ENCODE measurements at places on chromosomes 6 and 20.

- DNase-seq = no peak
Measured at GRCh38 chr6:1622851-1623768, 13.4 kb downstream of the FOXC1 start.

- no peak for DNase-seq
Measured at GRCh38 chr6:143516690-143517446, 5.3 kb upstream of the FUCA2 start.

DNA sequence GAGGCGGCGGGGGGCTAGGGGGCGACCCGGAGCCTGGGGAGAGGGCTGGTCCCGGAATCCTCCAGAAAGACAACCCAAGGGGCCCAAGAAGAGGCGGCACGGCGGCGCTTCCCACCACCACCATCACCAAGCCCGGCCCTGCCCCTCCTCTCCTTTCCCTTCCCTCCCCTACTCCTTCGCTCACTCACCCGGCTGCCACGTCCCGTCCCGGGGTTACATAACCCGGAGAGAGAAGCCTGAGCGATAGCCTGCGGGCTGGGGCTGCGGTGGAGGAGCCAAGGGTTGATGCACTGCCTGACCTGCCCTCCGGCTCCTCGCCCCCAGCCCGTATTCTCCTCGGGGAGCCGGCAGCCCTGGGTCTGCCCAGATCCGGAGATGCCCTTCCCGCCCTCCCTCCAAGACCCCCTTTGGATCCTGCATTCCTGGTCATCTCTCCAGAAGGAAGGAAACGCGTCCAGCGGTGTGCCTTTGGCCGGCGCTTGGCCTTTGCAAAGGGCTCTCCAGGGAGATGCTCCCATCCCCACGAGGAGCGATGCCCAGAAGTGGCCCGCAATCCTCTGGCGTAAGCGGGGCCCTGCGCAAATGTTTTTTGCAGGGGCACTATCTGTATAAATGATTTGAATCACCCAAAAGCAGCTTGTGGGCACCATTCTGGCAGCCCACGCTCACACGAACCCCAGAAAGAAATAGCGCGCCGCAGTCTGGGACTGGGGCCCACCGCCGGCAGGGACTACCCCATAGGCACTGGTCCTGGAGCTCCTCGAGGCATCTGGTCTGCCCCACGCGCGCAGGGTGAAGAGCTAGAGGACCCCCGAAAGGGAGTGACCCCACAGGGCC is 4.6 kb upstream of the CPXM1 start:
- no peak for DNase-seq

- no peak for DNase-seq
Measured at GRCh38 chr20:31633339-31633914, 4.3 kb upstream of the COX4I2 start.

DNA sequence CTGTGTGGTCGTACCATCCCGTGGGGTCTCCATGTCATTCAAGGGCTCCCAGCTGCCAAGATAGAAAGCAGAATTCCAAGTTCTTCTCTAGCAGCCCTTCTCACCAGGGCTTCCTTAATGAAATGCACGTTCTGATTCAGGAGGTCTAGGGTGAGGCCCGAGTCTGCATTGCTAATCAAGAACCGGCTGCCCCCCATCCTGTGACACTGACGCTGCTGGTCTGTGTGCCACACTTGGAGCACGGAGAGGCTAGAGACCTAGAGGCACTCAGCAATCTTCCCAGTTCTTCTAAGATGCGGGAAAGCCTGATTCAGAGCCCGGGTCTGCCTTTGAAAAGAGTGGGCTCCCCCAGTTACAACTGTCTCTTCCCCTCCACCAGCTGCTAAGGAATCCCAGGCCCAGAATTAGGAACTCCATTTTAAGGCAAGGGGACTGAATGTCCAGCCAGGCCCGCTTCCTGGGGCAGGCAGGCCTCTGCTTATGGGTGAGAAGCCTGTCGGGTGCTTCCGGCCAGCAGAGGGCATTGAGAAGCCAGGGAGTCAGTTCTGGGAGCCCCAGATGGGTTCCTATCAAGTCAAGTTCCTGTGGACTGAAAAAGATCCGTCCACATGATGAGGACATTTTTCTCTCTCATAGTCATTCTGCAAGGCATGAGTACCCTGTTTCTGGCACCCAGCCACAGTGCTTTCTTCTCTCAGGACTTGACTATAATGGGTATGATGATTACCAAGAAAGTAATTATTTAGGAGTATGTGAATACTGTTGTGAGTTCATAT is 69.8 kb upstream of the RIN2 start:
- DNase-seq = no peak

- DNase-seq = no peak
Measured at GRCh38 chr20:59945731-59946130, 5.5 kb downstream of the FAM217B start.

DNA sequence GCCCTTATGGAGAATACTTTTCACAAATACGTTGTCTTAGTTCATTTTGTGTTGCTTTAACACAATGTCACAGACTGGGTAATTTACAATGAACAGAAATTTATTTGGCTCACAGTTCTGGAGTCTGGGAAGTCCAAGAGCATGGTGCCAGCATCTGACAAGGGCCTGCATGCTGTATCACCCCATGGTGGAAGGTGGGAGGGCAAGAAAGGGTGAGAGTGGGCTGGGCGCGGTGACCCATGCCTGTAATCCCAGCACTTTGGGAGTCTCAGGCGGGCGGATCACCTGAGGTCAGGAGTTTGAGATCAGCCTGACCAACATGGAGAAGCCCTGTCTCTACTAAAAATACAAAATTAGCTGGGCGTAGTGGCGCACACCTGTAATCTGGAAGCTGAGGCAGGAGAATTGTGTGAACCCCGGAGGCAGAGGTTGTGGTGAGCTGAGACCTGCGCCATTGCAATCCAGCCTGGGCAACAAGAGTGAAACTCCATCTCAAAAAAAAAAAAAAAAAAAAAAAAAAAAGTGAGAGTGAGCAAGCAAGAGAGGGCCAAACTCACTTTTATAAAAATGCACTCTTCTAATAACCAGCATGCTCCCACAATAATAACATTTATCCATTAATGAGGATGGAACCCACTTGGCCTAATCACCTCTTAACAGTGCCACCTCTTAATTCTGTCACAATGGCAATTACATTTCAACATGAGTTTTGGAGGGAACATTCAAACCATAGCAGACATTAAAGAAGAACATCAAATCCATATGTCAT is 36.1 kb downstream of the NCOA7 start:
- DNase-seq = no peak

- no peak for DNase-seq
Measured at GRCh38 chr6:164359036-164359435, 944.5 kb downstream of the QKI start.

DNA sequence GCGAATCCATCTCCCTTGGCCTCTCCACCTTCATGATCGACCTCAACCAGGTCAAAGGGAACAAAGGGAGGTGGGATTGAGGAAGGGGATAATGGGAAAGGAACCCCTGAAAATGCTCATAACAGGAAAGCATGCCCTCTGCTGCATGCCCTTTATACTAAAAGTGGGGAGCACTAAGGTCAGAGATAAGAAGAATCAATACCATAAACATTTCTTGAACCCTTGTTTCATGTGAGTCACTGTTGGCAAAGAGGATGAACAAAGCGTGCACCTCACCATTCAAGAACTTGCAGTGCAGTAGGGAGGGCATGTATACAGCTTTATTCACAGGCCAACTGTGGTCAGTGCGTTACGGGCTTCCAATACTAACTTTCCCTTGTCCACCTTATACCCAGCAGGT is 1.7 kb upstream of the SAPCD1 start:
- DNase-seq = no peak

DNA sequence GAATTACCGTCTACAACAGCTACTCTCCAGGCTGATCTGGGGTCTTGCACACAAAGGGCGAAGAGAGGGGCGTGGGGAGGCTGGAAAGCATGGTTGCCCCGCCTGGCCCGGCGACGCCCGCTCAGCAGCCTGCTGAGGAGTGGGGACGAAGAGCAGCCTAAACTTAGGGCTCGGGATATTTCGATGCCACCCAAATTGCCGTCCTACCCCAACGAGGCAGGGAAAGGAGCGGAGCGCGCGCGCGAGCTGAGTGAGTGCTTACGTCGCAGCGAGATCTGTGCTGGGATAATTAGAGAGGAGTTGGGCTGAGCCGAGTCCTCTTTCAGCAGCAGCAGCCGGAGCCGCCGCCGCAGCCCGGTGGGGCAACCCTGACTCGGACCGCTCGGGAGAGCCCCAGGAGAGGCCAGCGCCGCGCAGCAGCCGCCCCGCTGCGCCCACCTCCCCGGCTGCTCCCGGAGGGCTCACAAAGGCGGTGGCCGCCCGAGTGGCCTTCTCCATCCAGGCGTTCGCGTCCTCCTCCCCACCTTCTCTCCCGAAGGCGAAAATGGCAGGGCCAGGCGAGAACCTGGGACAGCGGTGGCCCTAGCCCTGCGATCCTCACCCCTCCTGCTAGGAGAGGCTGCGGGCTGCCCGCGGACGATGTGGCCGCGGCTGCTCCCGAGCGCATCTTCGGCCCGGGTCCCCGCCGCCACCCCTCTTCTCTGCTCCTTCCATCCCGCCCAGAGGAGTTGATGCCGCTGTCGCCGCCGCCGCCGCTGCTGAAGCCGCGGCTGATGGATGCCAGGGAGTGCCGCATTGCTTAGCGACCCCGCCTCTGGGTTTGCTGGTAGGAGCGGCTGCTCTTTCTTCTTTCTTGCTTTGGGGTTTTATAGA is at the start of gene CLVS2:
TSS of gene CLVS2 (plus strand) at position 315 of the 873 bp plus-strand sequence. CDS start 1,543 bp downstream, outside the sequence.
- DNase-seq = peak; percentile 25

GRCh38 chr20:25525867-25526266 is 59.5 kb downstream of the NINL start:
- no peak for DNase-seq

DNA sequence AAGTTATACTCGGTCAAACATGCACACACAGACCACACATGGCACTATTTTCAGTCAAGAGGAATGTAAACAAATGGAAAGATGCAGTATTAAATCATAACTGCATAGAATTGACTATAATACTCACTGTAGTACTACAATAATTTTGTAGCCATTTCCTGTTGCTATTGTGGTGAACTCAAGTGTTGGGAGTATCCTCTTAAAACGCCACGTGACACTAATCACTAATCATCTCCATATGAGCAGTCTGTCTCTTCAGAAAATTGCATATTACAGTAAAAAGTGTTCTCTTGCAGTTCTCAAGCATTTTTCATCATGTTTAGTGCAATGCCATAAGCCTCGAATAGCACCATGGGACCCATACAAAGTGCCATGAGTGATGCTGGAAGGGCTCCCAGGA is 258.7 kb upstream of the ID4 start:
- DNase-seq = no peak

GRCh38 chr6:55794136-55794812 is 81.1 kb downstream of the BMP5 start:
- DNase-seq = no peak

GRCh38 chr6:169119669-169120068 is 134.0 kb downstream of the THBS2 start:
- DNase-seq = no peak

GRCh38 chr6:14964556-14965270 is 281.2 kb upstream of the JARID2 start:
- DNase-seq = peak; percentile 25

DNA sequence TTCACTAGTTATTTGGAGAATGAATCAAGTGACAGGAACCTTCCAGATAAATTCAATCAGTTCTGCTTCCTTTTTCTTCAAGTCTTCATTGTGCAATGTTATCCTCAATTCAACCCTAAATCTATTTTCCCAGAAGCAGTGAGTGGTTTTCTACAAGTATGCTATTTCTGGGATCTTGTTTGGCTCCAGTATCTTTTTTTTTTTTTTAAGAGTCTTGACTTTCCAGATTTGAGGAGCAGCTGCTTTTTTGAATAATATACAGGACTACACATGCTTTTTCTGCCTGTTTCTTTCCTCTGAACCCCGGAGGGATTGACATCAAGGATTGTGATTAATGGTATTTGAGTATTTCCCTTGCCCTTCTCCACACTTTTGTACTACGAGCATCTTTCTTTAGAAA is 339.2 kb upstream of the JAG1 start:
- DNase-seq = no peak

DNA sequence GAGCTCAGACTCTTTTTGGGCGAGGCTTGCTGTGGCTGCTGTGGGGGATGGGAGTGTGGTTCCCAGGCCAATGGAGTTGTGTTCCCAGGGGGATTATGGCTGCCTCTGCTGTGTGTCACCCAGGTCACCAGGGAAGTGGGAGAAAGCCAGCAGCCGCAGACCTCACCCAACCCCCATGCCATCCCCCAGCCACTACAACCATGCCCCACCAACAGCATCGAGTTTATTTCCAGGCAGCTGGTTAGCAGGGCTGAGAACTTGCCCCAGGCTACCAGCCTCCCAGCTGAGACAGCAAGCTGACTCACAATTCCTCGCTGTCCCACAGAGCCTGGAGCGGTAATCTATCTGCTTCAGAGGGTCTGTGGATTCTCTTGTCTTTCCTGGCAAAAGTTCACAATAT is 331.7 kb downstream of the FRK start:
- no peak for DNase-seq

All from DMS153 (cell line).